ENCODE measurements at places on chromosomes 2 and 18.

DNA sequence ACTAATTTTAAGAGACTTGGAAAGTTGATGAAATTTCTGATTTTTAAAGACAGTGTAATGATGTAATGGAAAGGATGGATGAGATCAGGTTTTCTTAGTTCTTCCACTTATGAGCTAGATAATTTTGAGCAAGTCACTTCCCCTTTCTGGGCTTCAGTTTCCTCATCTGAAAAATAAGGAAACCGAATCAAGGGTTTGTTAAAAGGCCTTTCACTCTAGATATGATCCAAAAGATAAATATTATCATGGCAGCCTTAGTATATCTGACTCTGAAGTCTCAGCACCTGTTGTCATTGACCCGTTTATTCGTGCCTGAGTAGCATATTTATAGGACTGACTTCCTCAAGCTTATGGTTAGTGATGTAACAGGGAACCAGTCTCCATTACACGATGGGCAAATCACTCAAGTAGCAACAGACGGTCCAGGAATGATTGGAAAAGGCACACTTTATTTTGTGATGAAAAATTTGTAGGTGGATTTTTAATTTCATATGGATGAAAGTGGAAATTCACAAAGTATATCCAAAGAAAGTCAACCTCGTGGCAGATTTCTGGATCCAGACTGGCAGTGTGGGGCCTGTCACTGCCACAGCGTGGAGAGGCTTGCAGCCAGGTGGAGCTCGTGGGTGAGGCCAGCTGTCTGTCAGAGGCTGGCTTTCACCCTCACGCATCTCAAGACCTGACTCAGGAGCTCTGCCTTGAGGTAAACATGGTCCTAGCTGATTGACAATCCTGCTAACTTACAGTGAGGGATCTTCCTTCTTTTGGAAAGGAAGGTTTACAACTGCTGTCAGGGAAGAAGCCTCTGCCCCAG is 137.9 kb upstream of the CXCR4 start:
- DNase-seq, result no peak

DNA sequence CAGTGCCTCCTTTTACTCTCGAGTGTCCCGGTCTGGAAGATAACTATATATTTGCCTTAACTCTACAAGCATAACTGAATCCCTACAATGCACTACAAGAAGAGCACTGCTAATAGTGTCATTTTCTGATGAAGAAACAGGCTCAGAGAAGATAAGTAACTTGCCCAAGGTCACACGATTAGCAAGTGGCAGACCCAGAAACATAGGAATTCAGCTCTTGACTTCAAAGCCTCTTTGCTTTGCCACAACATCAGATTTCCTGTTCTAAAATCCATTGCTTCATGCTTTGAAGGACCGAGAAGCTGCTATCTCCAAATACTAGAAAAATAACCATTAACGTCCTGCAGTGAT is 65.6 kb downstream of the HS1BP3 start:
- no peak for DNase-seq

DNA sequence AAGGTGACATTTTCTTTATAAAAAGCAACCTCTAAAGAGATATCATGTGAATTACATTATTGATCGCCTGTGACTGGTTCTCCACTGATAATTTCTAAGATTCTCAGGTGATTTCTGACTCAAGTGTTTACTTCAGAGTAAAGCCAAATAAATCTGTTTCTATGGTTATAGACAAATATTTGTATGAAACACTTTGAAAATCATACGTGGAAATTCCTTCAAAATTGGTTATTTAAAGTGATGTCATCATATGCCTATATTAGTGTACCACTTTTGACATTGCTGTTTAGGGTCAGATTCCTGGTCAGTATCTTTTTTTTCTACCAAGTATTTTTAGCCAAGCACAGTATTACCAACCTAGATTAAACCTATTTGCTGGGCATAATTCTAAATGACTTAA is 881.3 kb upstream of the FAM98A start:
- no peak for DNase-seq

DNA sequence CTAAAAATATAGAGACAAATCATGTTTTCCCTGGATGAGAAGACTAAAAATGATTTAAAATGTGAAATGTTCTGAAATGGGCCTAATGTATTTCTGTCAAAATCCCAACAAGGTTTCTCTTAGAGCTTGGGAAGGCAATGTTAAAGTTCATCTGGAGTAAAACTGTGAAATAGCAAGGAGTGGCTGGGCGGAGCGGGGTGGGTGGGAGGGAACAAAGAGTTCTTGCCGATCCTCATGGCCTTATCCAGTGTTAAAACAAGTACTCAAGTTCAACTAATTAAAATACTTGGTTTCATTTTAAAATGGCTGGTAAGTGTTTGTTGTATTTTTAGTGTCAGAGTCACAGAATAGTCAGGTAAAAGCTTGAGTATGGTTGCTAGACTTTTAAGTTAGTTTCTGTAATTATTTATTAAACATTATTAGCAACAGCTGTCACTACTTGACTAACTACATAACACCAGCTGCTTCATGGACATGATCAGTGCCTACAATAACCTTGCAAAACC is 87.3 kb downstream of the RTN4 start:
- DNase-seq, result no peak

- DNase-seq, result no peak
Observed at GRCh38 chr18:4276953-4277585, 178.0 kb downstream of the DLGAP1 start.

- DNase-seq, result no peak
Observed at GRCh38 chr2:73642338-73643018, at the start of gene NAT8. NAT8 (minus strand) TSS chr2:73642422; CDS start chr2:73641628, 794 bp downstream.

GRCh38 chr2:240294514-240294913 is 140.9 kb upstream of the GPC1 start:
- no peak for DNase-seq

- DNase-seq, result no peak
Observed at GRCh38 chr2:206840999-206841398, 75.6 kb downstream of the FASTKD2 start.

Data from CD4-positive, alpha-beta T cell treated with Interleukin-15 for 4 hours (primary cell).